ENCODE measurements at places on chromosomes 1 and 21.

DNA sequence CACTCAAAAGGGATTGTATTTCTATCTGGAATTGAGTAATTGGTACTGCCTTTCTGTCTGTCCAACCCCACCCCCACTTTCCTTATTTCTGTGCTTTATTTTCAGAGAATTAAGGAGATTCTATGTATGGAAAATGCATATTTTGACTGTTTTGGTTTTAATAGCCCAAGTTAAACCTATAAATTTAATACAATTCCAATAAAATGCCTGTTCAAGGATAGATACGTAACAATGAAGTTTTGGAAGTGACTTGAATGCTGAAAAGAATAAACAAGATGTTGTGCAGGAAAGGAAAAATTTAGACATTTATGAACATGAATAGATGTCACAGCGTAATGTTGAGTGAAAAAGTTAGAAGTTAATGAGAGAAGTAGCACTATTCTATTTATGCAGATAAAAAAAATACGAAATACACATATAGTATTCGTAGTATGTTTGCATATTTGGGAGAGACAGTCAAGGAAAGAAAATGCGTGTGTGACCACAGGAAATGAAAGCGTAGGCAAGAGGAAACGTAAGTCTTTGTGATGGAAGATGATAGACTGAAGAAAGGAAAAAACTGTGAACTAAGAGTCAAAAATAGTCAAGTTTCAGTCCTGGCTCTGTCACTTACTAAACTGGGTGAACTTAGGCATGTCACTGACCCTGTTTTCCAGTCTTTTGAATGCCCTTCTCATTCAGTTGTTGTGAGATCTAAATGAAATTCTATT is 62.1 kb downstream of the MEF2D start:
- DNase-seq = peak; percentile 42

DNA sequence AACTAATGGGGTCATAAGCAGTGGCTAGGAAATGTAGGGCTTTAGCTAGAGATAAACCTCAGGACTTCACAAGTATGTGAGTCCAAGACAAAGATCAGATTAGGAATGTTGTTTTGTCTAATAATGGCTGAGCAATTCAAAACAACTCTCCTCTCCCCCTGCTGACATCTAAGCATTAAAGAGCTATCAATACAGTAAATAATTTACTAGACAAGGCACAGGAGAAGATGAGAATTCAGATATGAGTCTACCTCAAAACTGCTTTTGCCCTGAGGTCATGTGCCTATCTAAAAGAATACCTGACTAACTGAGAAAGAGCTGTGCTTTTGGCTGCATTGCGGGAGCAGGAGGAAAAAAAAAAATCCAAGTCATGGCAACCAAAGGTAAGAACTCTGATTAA is 86.8 kb downstream of the SPATA17 start:
- no peak for DNase-seq

DNA sequence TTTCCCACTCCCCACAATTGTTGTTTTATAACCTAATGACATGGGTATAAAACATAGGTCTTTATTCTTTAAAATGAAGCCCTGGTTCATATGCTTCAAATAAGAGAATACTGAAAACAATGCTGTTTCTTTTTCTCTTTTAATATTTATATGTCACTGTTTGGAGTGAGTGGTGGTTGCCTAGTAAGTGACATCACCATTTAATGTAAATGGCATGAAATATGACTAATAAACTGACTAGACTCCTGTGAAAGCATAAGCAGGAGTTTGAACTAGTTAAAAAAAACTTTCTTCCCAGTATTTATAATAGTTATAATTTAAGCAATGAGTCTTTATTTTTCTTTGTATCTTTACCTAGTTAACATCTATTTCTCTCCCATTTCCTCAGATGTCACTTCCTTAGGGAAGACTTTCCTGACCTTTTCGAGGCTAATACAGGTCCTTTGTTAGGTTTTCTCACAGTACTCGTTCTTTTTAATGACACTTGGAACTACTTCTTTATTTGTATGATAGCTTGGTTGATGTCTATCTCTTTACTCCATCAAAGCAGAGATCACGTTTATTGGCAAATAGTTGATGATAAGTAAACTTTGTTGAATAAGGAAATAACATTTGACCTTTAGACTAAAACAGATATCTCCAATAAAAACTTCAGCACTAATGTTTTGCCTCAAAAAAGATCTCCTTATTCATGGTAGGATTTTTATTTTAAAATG is 105.4 kb upstream of the PDC start:
- DNase-seq = peak; percentile 82

GRCh38 chr1:169650551-169650950 is 20.6 kb upstream of the SELP start:
- no peak for DNase-seq

Measured in fibroblast of skin of back (primary cell).